ENCODE measurements at places on chromosomes 16 and 17. TPM values are rescaled to one million over a fixed set of nuclear protein-coding genes. Genes with fewer than 3 reads are reported as not detected.
A peak's percentile ranks its signal among the peaks of the same experiment; 100 is the strongest.

SEC14L5 gene
- total RNA-seq: 0.09 TPM

CCL11 gene
- total RNA-seq: not detected

EPX gene
- total RNA-seq: not detected

NPIPB13 gene
- 11.3 TPM for total RNA-seq

CACNG4 gene
- total RNA-seq: not detected

TERB1 gene
- not detected for total RNA-seq

LDHD gene
- total RNA-seq: 0.21 TPM

DNAJA2 gene
- total RNA-seq: 71.2 TPM

DNA sequence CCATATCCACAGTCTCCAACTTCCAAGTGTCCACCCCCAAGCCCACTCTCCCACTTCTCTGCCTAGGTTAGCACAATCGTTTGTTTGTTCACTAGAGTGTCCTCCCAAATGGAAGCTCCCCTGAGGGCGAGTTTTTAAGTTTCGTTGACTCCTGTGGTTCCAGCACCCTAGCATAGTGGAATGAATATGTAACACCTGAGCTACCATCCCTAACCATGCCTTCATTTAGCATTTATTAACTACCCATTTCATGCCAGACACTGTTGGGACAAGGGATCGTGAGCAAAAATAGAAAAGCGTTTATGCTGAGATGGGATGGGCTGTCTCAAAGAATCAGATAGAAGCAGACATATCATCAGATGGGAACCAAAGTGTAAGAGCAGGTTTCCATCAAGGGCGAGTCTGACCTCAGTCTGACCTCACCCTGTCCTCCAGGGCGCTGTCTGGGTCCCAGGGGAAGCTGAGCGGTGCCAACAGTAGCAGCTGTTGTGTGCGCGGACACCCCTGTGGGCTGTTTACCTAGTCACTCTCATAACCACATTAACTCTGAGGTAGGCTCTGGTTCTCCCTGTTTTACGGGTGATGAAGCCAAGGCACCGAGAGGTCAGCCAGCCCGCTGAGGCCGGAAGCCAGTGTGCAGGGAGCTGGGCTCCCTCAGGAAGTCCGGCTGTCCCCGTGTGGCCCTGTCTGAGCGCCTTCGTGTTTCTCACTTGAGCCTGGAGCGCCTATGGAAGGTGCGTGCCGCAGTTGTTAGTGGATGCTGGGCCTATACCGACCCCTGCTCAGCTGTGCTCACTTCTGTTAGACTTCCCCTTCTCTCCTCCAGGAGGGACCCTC is 6.2 kb downstream of the CNP start:
- no peak overlapping the region for H3K27ac ChIP-seq
- H3K4me1 ChIP-seq: peaks cover 19% of the 10 kb centered on the region
- H3K36me3 ChIP-seq: peaks cover 53% of the 10 kb centered on the region
- no peak overlapping the region for H3K4me3 ChIP-seq

DNA sequence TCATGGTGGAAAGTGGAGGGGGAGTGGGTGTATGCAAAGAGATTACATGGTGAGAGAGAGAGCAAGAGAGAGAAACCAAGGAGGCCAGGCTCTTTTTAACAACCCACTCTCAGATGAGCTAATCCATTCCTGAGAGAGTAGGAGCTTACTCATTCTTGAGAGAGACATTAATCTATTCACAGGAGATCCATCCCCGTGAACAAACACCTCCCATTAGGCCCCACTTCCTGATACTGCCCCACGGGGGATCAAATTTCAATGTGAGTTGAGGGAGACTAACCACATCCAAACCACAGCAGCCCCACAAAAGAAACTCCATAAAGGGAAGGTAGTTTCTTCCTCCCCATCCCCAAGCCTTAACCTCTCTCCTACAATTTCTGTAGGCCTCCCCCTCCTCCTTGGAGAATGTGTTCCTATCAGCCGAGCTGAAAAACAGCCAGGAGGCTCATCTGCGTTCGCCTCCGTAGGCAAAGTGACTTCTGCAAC is 450.0 kb downstream of the NPIPA7 start:
- H3K36me3 ChIP-seq: no peaks in the 10 kb centered on the region
- H3K4me3 ChIP-seq: no peak overlapping the region
- H3K27me3 ChIP-seq: peaks cover 30% of the 10 kb centered on the region
- peaks cover 8% of the 10 kb centered on the region for H3K4me1 ChIP-seq

DNA sequence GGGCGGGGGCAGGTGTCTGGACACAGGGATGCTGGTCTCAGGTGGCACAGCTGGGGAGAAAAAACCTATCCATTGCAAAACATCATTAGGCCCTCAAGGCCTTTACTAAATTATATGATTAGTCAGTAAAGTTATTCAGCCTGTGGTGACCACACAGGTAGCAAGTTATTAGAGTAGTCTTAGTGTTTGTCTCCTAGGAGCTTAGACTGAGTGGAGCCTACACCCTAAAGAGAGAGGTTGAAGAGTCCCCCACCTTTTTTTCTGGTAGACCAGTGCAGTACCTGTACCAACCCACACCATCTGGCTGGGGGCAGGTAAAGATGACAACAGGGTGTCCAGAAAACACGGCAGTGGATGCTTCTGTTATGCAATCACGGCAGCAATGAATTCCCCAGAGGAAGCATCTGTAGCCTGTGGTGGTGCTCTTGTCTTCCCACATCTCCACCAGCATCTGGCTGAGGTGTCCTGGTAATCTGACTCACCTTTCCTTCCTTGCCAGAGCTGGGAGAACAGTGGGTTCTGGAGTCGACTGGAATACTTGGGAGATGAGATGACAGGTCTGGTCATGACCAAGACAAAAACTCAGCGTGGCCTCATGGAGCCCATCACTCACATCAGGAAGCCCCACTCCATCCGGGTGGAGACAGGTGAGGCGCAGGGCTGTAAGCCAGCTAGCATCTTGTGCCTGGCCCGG is 11.0 kb downstream of the MYCBPAP start:
- no peak overlapping the region for H3K27ac ChIP-seq
- no peak overlapping the region for H3K4me3 ChIP-seq
- no peaks in the 10 kb centered on the region for H3K27me3 ChIP-seq
- H3K4me1 ChIP-seq: peaks cover 5% of the 10 kb centered on the region
- DNase-seq: no peak
- H3K36me3 ChIP-seq: no peaks in the 10 kb centered on the region

DNA sequence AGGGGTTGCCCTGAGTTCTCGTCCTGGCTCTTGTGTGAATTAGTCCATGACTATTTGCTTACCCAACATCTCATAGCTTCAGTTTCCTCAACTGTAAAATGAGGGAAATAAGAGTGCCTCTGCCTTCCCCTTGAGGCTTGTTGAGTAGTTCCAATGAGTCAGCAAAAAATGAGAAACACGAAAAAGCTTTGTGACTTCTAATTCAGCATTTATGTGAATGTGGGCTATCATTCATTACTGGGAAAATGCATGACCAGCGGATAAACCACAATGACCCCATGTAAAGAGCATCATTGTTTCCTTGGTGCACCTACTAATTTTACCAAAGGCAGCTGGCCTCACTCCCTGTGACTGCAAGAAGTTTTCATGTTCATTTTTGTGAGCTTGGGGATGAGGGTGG is 374.6 kb upstream of the HSBP1 start:
- peaks cover 4% of the 10 kb centered on the region for H3K27me3 ChIP-seq
- no peak for DNase-seq
- H3K27ac ChIP-seq: no peak overlapping the region
- no peaks in the 10 kb centered on the region for H3K36me3 ChIP-seq

DNA sequence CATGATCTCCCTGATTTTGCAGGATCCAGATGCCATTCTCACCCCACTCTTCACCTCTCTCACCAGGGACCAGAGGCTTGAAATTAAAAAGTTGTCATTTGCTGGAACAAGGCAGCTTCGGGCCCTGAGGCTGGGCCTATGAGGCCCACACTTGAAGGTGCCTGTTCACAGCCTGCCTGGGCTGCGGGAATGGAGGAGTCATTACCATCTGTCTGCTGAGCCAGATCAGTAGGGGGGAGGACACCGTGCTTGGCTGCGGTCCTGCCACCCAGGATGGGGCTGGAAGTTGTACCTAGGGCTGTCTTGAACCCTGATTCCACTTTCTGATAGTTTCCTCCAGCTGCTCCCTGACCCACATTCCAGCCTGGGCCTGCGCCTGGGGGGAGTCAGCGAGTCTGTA is 208.3 kb upstream of the N4BP1 start:
- no peaks in the 10 kb centered on the region for H3K36me3 ChIP-seq
- H3K4me1 ChIP-seq: no peaks in the 10 kb centered on the region
- H3K4me3 ChIP-seq: no peak overlapping the region
- DNase-seq: no peak
- peaks cover under 1% of the 10 kb centered on the region for H3K27me3 ChIP-seq
- no peak overlapping the region for H3K27ac ChIP-seq

- H3K27me3 ChIP-seq: no peaks in the 10 kb centered on the region
- H3K4me3 ChIP-seq: no peak overlapping the region
- H3K4me1 ChIP-seq: no peaks in the 10 kb centered on the region
- DNase-seq: no peak
- H3K27ac ChIP-seq: no peak overlapping the region
These were observed 15.6 kb upstream of the DDX19A start for GRCh38 chr16:70331091-70331490.

DNA sequence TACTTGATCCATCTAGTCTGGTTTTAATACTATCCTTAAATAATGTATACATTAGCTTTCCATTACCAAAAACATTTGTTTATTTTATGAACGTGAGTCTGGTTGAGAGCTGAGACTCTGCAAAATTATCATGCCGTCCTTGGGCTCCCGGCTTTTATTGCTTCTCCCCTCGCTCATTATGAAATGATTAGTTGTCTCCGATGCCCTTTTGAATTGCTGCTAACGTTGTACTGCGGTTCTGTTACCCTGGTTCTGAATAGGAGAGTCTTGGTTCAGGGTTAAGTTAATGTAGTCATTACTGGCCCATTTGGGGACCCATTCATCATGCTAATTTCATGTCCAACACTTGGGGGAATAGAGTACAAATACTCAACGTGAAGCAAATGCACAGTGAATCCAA is 12.8 kb downstream of the XYLT1 start:
- H3K36me3 ChIP-seq: peaks cover under 1% of the 10 kb centered on the region
- H3K4me3 ChIP-seq: no peak overlapping the region
- H3K27me3 ChIP-seq: no peaks in the 10 kb centered on the region
- H3K27ac ChIP-seq: no peak overlapping the region

- H3K27me3 ChIP-seq: peaks cover 5% of the 10 kb centered on the region
- H3K4me1 ChIP-seq: peaks cover 4% of the 10 kb centered on the region
- no peaks in the 10 kb centered on the region for H3K36me3 ChIP-seq
- H3K4me3 ChIP-seq: no peak overlapping the region
- DNase-seq: peak; percentile 58
- H3K27ac ChIP-seq: no peak overlapping the region
These were observed 1.8 kb downstream of the PRSS22 start for GRCh38 chr16:2856061-2856670.

DNA sequence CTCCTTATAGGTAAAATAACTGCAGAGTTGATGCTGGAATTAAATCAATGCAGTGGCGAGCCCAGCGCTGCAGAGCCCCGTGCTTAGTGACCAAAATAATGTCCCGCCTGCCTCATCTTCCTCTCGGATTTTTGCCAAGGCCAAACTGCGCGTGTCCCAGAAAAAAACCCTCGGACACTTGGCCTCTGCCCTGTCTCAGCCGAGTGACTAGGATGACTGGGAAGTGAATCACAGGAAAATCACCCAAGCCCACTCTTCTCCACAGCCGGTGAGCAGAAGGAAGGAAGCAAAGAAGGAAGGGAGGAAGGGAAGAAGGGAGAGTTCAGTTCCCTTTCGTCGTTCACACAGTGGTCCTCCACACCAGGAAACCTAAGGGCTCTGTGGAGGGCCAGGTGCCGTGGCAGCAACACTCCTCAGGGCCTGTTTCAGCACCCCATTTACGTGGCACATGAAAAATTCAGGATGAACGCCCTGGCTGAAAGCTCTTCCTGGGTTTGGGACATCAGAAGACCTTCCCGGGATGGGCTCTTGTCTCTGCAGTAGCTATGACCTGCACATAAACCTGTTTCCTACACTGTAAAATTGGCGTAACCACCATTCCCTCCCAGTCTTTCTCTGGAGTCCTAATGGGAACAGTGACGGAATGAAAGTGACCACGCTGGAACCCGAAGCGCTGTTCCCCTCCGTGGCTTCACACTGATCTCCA is 25.4 kb upstream of the HOXB13 start:
- DNase-seq: no peak
- peaks cover 8% of the 10 kb centered on the region for H3K4me1 ChIP-seq
- H3K27me3 ChIP-seq: peaks cover 72% of the 10 kb centered on the region

- no peaks in the 10 kb centered on the region for H3K4me1 ChIP-seq
- no peaks in the 10 kb centered on the region for H3K36me3 ChIP-seq
- DNase-seq: no peak
- peaks cover 7% of the 10 kb centered on the region for H3K27me3 ChIP-seq
These were observed 11.9 kb upstream of the PITPNM3 start for GRCh38 chr17:6568184-6568758.

- no peak overlapping the region for H3K4me3 ChIP-seq
- peaks cover 25% of the 10 kb centered on the region for H3K4me1 ChIP-seq
- peaks cover 23% of the 10 kb centered on the region for H3K36me3 ChIP-seq
- H3K27ac ChIP-seq: no peak overlapping the region
- no peaks in the 10 kb centered on the region for H3K27me3 ChIP-seq
These were observed 33.2 kb downstream of the METTL16 start for GRCh38 chr17:2478458-2478857.

DNA sequence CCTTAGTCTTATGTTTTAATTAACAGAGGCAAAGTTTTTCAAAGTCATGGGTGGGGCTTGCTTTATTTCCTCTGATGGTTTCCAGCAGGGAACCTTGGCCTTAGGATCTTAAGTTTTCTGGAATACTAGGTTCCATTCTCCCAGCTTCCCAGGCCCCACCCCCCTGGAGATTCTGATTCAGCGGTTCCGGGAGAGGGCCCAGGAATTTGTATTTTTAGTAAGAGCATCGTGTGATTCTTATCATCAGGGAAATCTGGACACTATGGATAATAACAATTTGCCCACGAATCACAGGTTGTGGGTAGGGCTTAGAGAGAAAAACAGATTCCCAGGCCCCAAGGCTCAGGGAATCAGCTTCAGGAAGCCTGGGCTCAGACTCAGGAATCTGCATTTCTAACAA is 263.6 kb downstream of the NTN1 start:
- H3K4me3 ChIP-seq: no peak overlapping the region
- H3K27ac ChIP-seq: no peak overlapping the region
- peaks cover 8% of the 10 kb centered on the region for H3K36me3 ChIP-seq
- H3K27me3 ChIP-seq: no peaks in the 10 kb centered on the region

DNA sequence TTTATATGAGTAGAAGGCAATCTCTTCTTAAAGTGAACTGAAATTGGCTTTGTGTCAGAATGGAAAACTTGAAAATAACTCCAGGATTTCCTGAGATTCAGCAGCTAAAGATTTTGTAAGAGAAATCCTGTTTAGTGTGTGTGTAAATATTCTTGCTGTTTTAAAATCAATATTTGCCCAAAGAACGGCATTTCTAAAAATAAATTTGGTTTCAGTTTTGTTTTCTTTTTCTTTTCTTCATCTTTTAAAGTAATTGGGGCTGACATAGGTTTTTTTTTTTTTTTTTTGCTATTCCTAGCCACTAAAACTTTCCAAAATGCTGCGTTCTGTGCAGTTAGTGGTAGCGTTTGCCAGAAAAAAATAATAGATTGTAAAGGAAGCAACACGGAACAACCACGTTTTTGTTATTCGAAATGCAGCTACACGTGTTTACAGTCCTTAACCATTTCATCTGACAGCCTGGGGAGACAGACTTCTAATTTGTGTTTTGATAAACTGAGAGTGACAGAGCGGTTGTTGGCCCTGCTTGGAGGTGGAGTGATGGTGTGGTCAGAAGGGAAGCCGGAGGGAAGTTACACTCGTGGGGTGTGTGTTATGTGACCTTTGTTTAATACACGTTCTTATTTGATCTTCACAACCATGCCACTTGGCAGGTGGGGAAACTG is 21.6 kb upstream of the SMPD3 start:
- H3K27me3 ChIP-seq: no peaks in the 10 kb centered on the region
- H3K27ac ChIP-seq: peak overlapping the region; percentile 66
- DNase-seq: no peak

- H3K27ac ChIP-seq: no peak overlapping the region
- no peak for DNase-seq
- H3K4me3 ChIP-seq: no peak overlapping the region
- H3K4me1 ChIP-seq: peaks cover 12% of the 10 kb centered on the region
- H3K36me3 ChIP-seq: peaks cover 13% of the 10 kb centered on the region
These were observed 3.4 kb upstream of the SPOP start for GRCh38 chr17:49681106-49681979.

Measured in activated CD4-positive, alpha-beta T cell treated with anti-CD3 and anti-CD28 coated beads for 36 hours (primary cell).